ENCODE measurements at places on chromosomes 3 and 15. TPM values are rescaled to one million over a fixed set of nuclear protein-coding genes. Genes with fewer than 3 reads are reported as not detected.

- no peak overlapping the region for H3K27ac ChIP-seq
- DNase-seq: no peak
- H3K36me3 ChIP-seq: no peaks in the 10 kb centered on the region
- H3K4me1 ChIP-seq: no peaks in the 10 kb centered on the region
- H3K4me3 ChIP-seq: no peak overlapping the region
- H3K27me3 ChIP-seq: no peaks in the 10 kb centered on the region
These were observed 76.4 kb upstream of the ETV5 start for GRCh38 chr3:186185194-186185787.

GRCh38 chr3:4949659-4950058 lies 29.6 kb upstream of the BHLHE40 start:
- no peaks in the 10 kb centered on the region for H3K36me3 ChIP-seq
- no peak for DNase-seq
- H3K4me1 ChIP-seq: no peaks in the 10 kb centered on the region
- no peak overlapping the region for H3K27ac ChIP-seq

GRCh38 chr3:128089135-128089534 lies 34.5 kb downstream of the RUVBL1 start:
- no peaks in the 10 kb centered on the region for H3K36me3 ChIP-seq
- no peak overlapping the region for H3K27ac ChIP-seq
- DNase-seq: no peak
- H3K27me3 ChIP-seq: no peaks in the 10 kb centered on the region

DNA sequence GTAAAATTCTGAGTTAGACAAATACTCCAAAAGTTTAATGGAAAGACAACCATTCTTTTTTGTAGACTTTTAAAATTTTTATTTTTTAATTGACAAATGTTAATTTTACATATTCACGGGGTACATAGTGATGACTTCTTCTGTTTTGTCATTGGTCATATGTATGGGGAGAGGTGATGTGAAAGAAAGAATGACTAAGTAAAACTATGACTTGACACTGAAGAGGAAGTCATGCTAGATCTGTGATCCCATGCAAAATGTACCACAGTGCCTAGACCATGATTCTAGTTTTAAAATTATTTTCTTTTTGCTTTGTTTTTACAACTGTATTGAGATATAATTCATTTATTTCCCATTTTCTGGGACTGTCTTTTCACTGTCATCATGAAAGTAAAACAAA lies 281.6 kb downstream of the MBNL1 start:
- no peaks in the 10 kb centered on the region for H3K36me3 ChIP-seq
- no peak for DNase-seq
- no peak overlapping the region for H3K27ac ChIP-seq

GRCh38 chr3:2847062-2847841 lies 262.9 kb downstream of the IL5RA start:
- no peak overlapping the region for H3K4me3 ChIP-seq
- H3K27ac ChIP-seq: no peak overlapping the region
- H3K27me3 ChIP-seq: no peaks in the 10 kb centered on the region
- no peaks in the 10 kb centered on the region for H3K36me3 ChIP-seq
- peaks cover 5% of the 10 kb centered on the region for H3K4me1 ChIP-seq

DNA sequence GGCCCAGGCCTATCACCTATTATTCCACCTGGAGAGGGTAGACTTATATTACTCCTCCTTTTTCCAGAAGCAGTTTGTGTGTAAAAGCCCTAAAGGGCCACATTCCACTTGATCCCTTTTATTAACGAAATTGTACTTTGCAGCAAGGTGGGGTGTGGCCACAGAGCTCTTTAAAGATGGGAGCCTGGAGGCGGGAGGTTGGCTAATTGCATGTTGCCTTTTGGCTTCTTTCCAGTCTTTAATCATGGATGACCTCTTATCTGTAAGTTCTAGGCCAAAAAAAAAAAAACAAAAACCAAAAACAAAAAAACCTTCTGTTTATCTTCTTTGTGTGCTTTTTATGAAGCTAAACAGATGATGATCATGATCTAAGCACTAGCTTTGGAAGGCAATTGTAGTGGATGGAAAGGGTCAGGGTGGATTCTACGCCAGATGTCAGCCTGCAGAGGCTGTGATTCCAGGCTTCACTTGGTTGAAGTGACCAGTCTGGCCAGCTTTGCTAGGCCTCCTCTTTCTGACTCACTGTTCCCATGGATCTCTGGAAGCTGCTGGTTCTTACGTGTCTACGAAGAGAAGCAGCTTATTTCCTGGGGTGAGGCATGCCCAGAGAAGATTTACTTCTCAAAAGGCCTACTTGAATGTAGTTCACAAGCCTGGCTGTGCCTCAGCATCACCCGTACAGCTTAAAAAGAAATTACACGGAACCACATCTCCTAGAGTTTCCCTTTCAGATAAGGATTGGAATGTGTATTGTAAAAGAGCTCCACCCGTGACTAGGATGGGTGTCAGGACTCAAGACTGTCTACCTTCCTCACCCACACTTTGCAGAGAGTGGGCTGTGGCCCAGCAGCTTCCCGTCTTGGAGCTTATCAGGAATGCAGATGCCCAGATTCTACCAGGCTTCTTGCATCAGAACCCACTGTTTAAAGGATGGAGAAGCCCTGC lies 330.9 kb upstream of the C2CD4B start:
- no peaks in the 10 kb centered on the region for H3K36me3 ChIP-seq
- no peaks in the 10 kb centered on the region for H3K27me3 ChIP-seq
- no peaks in the 10 kb centered on the region for H3K4me1 ChIP-seq
- H3K4me3 ChIP-seq: no peak overlapping the region
- no peak overlapping the region for H3K27ac ChIP-seq

DNA sequence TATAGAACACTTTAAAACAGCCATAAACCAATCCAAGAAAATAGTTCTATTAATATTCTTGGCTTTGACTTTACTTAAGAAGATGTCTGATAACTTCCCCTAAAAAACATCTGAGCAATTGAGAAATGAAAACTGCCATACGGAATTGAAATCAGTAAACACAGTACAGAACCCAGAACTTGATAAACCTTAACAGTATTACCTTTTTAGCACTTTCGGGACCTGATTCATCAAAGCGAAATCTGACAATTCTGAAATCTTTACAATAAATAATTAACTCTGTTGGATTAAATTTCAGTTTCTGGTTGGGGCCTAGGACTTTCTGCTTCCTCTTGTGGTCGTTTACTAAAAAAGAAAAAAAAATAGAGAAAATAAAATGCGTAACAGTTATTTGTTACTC lies 17.3 kb downstream of the MTMR10 start:
- H3K27ac ChIP-seq: no peak overlapping the region
- H3K4me3 ChIP-seq: no peak overlapping the region
- H3K36me3 ChIP-seq: no peaks in the 10 kb centered on the region
- no peak for DNase-seq
- H3K4me1 ChIP-seq: no peaks in the 10 kb centered on the region

- H3K4me3 ChIP-seq: no peak overlapping the region
- H3K4me1 ChIP-seq: no peaks in the 10 kb centered on the region
- no peak overlapping the region for H3K27ac ChIP-seq
- no peak for DNase-seq
- peaks cover 3% of the 10 kb centered on the region for H3K36me3 ChIP-seq
- no peaks in the 10 kb centered on the region for H3K27me3 ChIP-seq
These were observed 64.0 kb downstream of the GLB1 start for GRCh38 chr3:33032938-33033337.

DNA sequence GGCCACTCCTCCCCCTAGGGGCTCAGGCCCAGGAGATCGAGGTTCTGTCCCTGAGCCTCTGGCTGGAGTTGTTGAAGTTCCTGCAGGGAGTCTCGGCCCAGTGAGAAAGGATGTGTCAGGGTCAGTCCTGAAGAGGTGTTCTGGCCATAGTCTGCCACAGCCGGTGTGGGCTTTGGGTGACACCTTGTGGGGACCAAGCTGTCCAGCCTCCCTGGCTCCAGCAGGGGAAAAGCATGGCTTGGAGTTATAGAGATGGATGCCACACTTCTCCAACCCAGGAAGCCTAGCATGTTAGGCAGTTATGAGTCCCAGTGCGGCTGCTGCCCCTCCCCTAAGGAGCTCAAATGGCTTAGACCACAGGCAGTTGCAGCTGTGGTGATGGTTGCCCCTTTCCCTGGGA lies 945.6 kb upstream of the GBE1 start:
- no peaks in the 10 kb centered on the region for H3K27me3 ChIP-seq
- no peaks in the 10 kb centered on the region for H3K36me3 ChIP-seq
- H3K27ac ChIP-seq: no peak overlapping the region
- H3K4me1 ChIP-seq: no peaks in the 10 kb centered on the region

CCR3 gene
- not detected for total RNA-seq

DNA sequence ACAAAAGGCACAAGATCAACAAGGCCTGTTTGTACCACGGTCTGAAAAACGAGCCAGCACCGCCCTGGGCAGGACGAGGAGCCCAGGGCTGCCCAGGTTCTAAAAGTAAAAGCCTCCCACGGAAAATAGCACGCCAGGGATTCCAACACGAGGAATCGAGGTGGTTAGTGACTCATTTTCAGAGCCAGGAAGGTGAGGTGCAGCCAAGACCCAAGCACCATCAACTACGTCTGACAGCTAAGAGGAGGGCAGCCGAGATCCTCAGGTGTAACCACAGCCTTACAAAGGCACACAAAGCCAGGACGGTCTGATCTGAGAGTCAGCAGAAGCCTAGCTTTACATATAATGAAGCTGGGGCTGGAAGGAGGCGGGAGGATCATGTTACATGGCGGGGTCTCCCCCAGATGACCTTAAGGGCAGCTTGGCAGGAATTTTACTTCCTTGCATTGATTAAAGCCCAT lies 52.5 kb downstream of the ATP10A start:
- no peaks in the 10 kb centered on the region for H3K36me3 ChIP-seq
- no peak for DNase-seq
- H3K27me3 ChIP-seq: no peaks in the 10 kb centered on the region
- H3K4me1 ChIP-seq: no peaks in the 10 kb centered on the region
- no peak overlapping the region for H3K27ac ChIP-seq

GABRB3 gene
- 1.1 TPM for total RNA-seq

ZBTB47 gene
- total RNA-seq: 3.9 TPM

DNA sequence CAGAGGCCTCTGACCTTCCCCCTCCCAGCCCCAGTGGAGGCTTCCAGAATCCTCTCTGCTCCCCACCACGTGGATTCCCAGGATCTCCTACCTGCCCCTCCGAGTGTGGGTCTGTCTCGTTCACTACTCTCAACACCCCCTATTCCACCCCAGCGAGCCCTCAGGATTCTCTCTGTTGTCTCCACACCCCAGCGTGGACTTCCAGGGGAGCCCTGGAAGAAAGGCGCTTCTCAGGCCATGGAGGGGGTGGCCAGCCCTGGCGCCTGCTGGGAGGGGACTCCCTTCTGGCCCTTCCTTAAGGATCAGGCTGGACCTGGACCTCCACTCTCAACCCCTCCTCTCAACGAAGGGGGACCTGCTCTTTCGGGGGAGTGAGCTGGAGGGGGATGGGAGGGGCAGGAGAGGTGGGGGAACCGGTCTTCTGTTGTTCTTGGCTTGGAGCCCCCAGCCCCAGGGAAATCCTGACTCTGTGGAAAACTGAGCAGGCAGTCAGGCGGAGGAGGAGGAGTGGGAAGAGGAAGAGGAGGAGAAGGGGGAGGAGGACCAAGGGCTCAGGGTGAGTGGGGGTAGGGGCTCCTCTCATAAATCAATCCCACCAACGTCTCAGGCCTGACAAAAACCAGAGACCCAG lies 32.9 kb downstream of the EPHB3 start:
- H3K4me3 ChIP-seq: no peak overlapping the region
- H3K27ac ChIP-seq: no peak overlapping the region
- H3K36me3 ChIP-seq: no peaks in the 10 kb centered on the region
- no peaks in the 10 kb centered on the region for H3K4me1 ChIP-seq

USP19 gene
- 34.6 TPM for total RNA-seq
